ENCODE measurements at places on chromosomes 7 and 10.

- DNase-seq: no peak
Observed at GRCh38 chr10:84706431-84706830, 378.0 kb downstream of the CCSER2 start.

DNA sequence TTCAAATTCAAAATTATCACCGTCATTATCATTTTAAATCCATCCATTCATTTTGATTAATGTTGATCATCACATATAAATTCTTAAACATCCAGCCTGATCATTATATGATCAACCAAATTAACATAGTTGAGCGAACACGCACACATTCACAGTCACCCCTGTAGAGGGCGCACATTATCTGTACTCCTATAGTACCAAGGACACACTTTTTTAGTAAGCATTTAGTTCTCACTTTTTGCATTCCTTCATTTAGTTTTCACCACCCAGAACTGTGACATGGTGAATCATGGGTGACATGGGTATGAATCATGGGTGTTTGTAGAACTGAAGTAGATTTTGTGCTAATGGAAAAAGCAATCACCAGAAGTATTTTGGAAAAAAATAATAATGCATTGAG is 26.0 kb upstream of the ZNF735 start:
- no peak for DNase-seq

DNA sequence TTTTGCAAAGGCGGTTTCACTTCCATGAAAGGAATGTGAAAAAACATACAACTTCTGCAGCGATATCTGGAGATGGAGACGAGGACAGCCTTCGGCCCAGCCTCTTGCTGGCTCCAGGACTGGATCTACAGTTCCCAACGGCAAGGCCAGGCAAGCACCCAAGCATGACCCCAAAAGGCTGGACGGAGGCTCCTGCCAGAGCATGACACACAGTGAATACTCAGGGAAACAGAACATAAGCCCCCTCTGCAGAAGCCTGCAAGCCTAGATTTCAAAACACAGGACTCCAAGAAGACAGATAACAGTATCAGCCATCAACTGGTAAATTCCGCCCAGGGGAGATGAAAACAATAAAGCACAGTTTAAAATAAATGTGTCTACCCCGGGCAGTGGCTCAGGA is 3.3 kb upstream of the LRRC27 start:
- DNase-seq: no peak

DNA sequence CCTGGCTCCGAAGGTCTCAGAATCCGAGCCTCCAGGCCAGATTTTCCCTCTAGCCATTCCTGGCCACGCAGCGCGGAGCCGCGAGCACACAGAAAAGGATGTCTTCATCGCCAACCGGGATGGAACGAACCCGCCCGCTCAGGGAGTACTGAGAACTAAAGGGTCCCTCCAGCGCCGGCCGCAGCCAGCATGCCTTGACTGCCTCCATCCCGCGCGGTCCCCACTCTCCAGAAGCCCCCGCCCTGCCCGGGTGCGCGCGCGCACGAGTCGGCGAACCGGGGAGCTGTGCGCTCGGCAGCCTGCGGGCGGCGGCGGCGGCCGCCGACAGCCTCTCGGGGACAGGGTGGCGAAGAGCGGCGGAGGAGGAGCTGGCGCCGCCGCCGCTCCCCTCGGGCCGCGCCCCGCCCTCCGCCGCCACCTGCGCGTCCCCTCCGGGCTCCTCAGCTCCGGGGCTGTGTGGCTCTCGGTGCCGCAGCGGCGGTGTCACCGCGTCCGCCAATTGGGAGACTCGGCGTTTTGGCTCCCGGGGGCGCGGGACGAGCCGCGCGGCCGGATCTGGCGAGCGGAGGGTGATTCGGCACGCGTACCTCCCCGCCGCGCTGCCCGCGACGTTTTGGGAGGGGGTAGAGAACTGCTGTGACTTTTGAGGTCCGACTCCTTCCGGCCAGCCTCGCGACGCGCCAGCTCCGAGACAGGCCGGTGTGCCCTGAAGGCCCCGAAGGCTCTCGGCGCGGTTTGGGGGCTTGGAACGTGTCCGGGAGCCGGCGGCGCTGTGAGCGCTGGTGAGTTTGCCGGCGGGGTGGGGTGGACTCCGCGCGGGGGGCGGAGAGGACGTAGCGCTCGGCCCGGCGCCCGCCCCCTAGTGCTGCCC is 453 bp upstream of the GALNT17 start:
- peak; percentile 90 for DNase-seq
